ENCODE measurements at places on chromosomes 3 and 15.

GRCh38 chr3:151197981-151198767, 4.8 kb downstream of the GPR171 start:
- no peak for DNase-seq

DNA sequence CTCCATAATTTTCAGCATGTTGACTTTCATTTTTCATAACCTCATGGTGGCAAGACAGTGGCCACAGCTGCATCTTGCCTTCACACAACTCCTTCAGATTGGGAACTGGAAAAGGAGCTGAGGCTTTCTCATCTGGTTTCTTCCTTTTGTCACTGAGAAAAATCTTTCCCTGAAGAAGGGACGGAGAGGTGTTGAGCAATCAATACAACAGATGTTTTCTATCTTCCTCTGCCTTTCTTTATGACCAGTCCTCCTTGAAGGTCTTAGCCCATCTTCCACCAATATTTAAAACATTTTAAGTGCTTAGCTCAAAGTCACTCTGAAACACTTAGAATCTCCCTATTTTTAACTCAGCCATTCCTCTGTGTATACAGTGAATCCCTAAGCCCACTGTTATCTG, 11.9 kb downstream of the ZNF660 start:
- DNase-seq: no peak

DNA sequence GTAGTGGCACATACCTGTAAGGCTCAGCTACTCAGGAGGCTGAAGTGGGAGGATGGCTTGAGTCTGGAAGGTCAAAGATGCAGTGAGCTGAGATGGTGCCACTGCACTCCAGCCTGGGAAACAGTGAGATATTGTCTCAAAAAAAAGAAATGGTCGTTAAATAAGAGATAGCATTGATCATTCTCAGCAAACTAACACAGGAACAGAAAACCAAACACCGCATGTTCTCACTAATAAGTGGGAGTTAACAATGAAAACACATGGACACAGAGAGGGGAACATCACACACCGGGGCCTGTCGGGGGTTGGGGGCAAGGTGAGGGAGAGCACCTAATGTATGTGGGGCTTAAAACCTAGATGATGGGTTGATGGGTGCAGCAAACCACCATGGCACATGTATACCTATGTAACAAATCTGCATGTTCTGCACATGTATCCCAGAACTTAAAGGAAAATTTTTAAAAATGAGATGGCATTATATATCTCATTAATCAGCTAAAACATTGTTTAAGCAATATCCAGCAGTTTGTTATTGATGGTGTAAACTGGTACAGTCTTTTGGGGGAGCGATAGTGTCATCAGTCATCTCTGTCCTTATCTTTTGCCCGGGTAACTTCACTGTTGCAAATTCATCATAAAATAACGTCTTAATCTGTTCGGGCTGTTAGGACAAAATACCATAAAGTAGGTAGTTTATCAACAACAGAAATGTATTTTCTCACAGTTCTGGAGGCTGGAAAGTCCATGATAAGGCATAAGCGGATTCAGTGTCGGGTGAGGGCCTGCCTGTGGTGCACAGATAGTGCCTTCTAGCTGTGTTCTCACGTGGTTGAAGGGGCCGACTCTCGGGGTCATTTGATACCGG, 1.7 kb upstream of the MAN2A2 start:
- DNase-seq: no peak

GRCh38 chr15:64010719-64011118, 35.6 kb downstream of the DAPK2 start:
- DNase-seq: peak; percentile 89

- DNase-seq: no peak
Measured at GRCh38 chr3:71991046-71991445, 206.1 kb upstream of the PROK2 start.

All from CD8-positive, alpha-beta T cell (primary cell).